Umbilical cord (tissue), 2 donors: ENCODE measurements at places on chromosomes 6 and 20.
A peak's percentile ranks its signal among the peaks of the same experiment; 100 is the strongest.

GRCh38 chr6:133595111-133595761 is 293.7 kb upstream of the TCF21 start:
- no peak for DNase-seq

DNA sequence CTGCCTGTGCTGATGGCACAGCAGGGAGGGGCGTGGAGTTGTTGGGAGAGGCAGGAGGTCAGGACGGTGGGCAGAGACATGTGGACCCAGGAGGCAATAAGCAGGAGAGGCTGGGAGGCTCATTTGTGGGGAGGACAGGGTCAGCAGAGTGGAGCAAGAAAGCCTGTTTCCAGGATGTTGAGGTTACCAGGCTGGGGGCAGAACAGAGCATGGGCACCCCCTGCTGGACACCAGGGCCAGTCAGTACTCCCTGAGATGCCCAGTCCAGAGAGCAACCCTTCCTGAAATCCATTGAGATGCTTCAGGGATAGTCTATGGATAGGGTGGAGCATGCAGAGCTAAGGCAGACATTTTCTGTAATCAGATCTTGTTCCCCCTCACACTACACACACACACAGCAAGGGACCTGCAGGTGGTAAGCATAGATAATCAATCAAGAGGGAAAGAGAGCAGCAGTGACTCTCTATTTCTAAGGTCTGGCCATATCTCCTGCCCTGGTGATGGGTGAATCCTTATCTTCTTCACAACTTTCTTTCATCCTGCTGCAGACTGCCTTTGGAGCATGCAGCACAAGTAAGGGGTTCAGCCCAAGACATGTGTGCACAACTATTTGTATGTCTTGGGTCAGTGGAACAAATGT is 41.7 kb downstream of the MOCS1 start:
- DNase-seq: peak; percentile 50

GRCh38 chr20:46642969-46643343 is 8.3 kb downstream of the SLC13A3 start:
- DNase-seq: no peak

DNA sequence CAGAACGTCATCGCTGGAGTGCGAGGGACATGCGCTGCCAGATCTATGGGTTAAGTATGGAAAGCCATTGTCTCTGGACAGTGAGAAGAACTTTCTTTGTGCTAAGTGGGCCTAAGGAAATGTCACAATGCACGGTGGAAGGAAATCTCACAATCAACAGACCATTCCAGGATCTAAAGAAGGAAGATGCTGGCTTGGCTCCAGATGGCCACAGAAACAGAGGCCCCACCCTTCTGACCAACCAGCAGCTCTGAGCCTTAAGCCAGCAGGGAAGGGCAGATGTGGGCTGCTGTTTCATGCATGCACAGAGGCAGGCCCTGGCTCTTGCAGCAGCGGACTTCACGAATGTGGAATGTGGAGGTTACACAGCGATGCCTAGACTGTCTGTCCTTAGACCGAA is 156.3 kb downstream of the SOBP start:
- peak; percentile 91 for DNase-seq

- peak; percentile 13 for DNase-seq
Measured at GRCh38 chr6:7827142-7827541, 83.4 kb downstream of the TXNDC5 start.

- DNase-seq: peak; percentile 24
Measured at GRCh38 chr20:32902456-32903420, 44.0 kb downstream of the EFCAB8 start.

- peak; percentile 26 for DNase-seq
Measured at GRCh38 chr6:106804346-106805335, 169.9 kb downstream of the CD24 start.

GRCh38 chr6:36419310-36419709 is 23.3 kb downstream of the PXT1 start:
- no peak for DNase-seq

DNA sequence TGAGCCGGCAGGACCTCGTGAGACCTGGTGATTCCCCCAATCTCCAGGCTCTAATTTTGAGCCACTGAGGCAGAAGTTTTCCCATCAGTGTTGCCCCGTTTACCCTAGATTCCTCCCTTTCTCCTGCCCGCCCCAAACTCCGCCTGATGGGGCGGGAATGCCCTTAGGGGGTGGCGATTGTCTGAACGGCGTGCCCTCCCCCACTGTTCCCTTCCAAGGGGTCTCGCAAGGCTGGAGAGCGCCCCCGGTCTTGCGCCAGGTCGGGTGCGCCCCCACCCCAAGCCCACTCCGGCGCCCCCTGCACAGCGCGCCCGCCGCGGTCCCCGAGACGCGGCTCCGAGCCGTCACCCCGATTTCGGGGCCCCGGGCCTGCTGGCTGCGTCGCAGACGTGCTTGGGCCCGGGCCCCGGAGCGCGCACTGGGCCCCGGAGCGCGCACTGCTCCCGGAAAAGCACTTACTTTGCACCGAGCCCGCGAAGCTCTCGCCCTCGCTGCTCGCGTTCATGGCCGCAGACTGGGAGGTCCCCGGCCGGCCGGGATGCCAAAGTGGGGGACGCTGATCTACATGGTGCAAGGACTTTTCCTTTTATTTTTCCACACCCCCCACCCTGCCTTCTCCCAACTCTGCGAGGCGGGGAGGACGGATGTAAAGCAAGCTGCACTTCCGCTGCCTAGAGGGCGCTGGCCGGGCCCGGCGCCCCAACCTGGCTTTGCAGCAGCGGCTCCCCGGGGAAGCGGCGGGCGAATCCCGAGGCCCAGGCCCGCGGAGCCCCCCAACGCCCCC is at the start of gene ZFP64:
Gene ZFP64 (minus strand): TSS at position 648 of the 784 bp plus-strand sequence. CDS start 143 bp downstream, at position 505.
- DNase-seq: peak; percentile 90

DNA sequence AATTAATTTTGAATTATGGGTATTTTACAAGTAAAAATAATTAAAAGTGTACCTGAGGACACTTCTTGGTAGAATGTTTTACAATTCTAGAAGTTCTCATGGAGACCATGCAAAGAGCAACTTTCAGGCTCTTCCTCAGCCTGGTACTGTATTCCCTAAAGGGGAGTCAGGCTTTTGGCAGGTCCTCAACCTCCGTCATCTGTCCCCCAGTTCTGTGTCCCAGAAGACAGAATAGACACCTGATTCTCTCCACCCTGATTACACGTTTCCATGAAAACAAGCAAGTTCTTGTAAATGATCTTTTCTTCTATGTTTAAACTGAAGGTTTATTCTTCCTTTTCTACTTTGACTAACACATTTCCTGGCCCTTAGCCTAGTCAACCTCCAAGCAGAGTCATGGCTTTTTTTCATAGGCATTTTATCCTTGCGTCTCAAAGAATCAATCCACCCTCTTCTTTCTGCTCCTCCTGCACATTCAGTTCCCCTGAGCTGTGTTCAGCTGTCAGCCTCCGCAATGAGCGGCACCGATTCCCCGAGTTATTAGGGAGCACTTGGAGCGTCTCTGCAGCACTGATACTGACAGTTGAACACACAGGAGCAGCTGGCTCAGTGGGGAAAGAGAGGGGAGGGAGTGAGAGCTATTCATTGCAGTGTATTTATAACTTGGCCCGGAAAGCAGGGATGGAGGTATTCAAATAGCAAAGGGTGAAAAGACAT is 1082.4 kb upstream of the MAP3K7 start:
- DNase-seq: peak; percentile 18

GRCh38 chr6:84772428-84773132 is 8.2 kb upstream of the TBX18 start:
- DNase-seq: peak; percentile 20
